Suprapubic skin (tissue), 4 donors: ENCODE measurements at places on chromosomes 13 and 19. TPM values are rescaled to one million over a fixed set of nuclear protein-coding genes. Genes with fewer than 3 reads are reported as not detected.

GRCh38 chr13:49240017-49240416, 7.7 kb upstream of the CDADC1 start:
- no peak overlapping the region for H3K4me3 ChIP-seq
- no peaks in the 10 kb centered on the region for H3K36me3 ChIP-seq
- H3K27ac ChIP-seq = no peak overlapping the region
- H3K27me3 ChIP-seq = no peaks in the 10 kb centered on the region
- H3K4me1 ChIP-seq = no peaks in the 10 kb centered on the region

GRCh38 chr19:2567580-2567979, 91.7 kb downstream of the GADD45B start:
- no peaks in the 10 kb centered on the region for H3K36me3 ChIP-seq
- peak; percentile 86 for DNase-seq
- peaks cover 9% of the 10 kb centered on the region for H3K4me1 ChIP-seq
- no peak overlapping the region for H3K4me3 ChIP-seq

Gene SIGLEC12
- total RNA-seq = not detected

DNA sequence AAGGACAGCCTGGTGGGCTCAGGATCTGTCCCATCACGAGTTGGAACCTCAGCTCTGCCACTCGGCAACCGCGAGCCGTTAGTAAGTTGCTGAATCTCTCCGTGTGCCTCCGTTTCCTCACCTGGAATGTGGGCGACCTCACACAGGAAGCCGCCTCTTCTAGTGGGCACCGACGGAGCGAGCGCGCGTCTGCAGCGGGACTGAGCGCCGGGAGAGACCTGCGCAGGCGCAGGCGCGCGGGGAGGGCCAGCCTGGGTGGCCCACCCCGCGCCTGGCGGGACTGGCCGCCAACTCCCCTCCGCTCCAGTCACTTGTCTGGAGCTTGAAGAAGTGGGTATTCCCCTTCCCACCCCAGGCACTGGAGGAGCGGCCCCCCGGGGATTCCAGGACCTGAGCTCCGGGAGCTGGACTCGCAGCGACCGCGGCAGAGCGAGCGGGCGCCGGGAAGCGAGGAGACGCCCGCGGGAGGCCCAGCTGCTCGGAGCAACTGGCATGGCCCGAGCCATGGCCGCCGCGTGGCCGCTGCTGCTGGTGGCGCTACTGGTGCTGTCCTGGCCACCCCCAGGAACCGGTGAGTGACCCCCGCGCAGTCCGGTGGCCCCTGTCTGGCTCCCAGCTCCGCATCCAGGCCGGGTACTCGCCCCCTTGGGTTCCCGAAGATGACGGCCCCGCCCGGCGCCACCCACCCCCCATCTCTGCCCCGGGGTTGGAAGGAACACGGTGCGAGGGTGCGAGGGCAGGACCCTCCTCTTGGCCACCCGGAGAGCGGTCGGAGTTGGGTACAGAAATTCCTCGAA, at the start of gene PVR:
TSS of gene PVR (plus strand) at position 306 of the 797 bp plus-strand sequence. CDS start at position 493, 187 bp downstream.
- peak within 1 kb of the TSS; percentile 77 for H3K4me3 ChIP-seq
- H3K27me3 ChIP-seq = no peaks in the 10 kb centered on the region
- H3K27ac ChIP-seq = peak within 1 kb of the TSS; percentile 47
- no peaks in the 10 kb centered on the region for H3K36me3 ChIP-seq

DNA sequence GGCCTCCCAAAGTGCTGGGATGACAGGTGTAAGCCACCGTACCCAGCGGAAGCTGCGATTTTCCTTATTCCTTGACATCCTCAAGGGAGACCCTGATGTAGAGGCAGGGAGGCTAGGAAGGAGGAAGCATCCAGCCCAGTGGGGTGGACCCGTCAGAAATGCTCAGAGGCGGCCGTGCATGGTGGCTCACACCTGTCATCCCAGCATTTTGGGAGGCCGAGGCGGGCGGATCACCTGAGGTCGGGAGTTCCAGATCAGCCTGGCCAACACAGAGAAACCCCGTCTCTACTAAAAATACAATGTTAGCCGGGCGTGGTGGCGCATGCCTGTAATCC, 11.6 kb downstream of the GZMM start:
- no peak overlapping the region for H3K27ac ChIP-seq
- peaks cover 16% of the 10 kb centered on the region for H3K4me1 ChIP-seq
- H3K4me3 ChIP-seq = no peak overlapping the region

GRCh38 chr13:36006347-36006746, 124.8 kb downstream of the DCLK1 start:
- no peaks in the 10 kb centered on the region for H3K27me3 ChIP-seq
- H3K27ac ChIP-seq = no peak overlapping the region
- H3K36me3 ChIP-seq = no peaks in the 10 kb centered on the region
- no peak overlapping the region for H3K4me3 ChIP-seq
- no peak for DNase-seq

DNA sequence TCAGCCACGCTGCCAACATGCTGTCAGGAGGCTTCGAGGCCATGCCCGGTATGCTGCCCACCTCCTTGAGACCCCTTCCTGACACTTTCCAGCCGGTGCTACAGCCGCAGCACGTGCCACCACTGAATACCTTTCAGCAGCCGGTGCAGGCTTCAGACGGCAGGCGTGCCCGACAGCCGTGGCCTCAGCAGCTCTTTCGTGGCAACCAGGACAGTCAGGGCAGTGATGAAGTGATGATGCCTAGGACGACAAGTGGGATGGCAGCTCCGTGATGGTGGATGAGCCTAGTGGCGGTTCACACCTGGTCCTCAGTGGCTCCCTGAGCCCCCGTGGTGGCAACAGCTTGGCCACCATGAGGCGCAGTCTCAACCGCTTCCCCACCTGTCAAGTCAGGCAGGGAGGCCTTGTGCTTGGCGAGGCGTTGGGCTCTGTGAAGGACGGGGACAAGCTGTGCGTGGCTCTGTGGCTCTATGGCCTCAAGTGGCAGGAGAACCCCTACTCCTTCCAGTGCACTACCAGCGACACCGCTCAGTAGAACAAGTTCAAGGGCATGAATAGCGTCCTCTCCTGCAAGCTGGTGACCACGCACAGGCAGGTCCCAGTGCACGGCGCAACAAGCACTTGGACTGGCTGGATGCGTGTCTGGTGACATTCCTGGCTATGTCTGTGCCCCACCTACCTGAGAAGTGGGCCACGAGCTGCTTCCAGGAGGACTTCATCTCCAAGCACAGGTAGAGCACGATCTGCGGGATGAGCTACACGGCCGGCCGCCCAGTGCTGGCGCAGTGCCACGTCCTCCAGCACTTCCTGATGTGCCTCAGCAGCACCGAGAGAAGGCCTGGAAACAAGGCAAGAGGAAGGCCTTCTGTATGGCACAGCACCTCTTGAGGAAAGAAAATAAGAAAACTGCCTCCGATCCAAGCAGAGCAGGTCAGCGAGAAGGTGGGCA, 18.2 kb upstream of the ZNF14 start:
- no peak overlapping the region for H3K4me3 ChIP-seq
- H3K4me1 ChIP-seq = no peaks in the 10 kb centered on the region
- H3K36me3 ChIP-seq = no peaks in the 10 kb centered on the region
- no peaks in the 10 kb centered on the region for H3K27me3 ChIP-seq

Gene MYO9B
- total RNA-seq = 43.6 TPM

GRCh38 chr19:7265963-7266362, 28.3 kb downstream of the INSR start:
- H3K4me1 ChIP-seq = peaks cover 42% of the 10 kb centered on the region
- DNase-seq = no peak

GRCh38 chr13:25432691-25433090, 60.9 kb downstream of the ATP8A2 start:
- H3K27ac ChIP-seq = no peak overlapping the region
- H3K27me3 ChIP-seq = no peaks in the 10 kb centered on the region
- no peak overlapping the region for H3K4me3 ChIP-seq
- no peaks in the 10 kb centered on the region for H3K4me1 ChIP-seq

DNA sequence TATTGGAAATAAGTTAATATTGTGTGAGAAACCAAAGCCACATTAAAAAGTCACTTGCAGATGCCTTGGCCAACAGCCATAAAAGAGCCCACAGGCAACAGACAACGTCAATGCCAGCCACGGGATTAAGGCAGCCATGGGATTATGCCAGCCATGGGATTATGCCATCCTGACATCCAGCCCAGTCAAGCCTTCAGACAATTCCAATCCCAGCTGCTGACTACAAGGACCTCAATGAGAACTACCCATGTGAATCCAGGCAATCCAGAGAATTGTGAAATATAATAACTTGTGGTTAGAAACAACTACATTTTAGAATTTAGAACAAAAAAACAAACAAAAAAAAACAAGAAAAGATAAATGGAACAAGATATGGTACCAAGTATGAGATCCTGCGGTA, 356.6 kb downstream of the EFNB2 start:
- H3K36me3 ChIP-seq = no peaks in the 10 kb centered on the region
- H3K4me1 ChIP-seq = no peaks in the 10 kb centered on the region

GRCh38 chr13:95956589-95957148, 96.5 kb downstream of the UGGT2 start:
- no peak overlapping the region for H3K4me3 ChIP-seq
- no peak for DNase-seq
- no peaks in the 10 kb centered on the region for H3K27me3 ChIP-seq
- H3K4me1 ChIP-seq = no peaks in the 10 kb centered on the region
- no peak overlapping the region for H3K27ac ChIP-seq

Gene MATK
- 1.7 TPM for total RNA-seq
